SW480 (cell line): ENCODE measurements at places on chromosomes 5 and 9.
A peak's percentile ranks its signal among the peaks of the same experiment; 100 is the strongest.

- no peak for DNase-seq
These were observed 147.3 kb downstream of the SGCD start for GRCh38 chr5:156474251-156474650.

- peak; percentile 79 for DNase-seq
These were observed 12.1 kb downstream of the NOTCH1 start for GRCh38 chr9:136533775-136534157.

DNA sequence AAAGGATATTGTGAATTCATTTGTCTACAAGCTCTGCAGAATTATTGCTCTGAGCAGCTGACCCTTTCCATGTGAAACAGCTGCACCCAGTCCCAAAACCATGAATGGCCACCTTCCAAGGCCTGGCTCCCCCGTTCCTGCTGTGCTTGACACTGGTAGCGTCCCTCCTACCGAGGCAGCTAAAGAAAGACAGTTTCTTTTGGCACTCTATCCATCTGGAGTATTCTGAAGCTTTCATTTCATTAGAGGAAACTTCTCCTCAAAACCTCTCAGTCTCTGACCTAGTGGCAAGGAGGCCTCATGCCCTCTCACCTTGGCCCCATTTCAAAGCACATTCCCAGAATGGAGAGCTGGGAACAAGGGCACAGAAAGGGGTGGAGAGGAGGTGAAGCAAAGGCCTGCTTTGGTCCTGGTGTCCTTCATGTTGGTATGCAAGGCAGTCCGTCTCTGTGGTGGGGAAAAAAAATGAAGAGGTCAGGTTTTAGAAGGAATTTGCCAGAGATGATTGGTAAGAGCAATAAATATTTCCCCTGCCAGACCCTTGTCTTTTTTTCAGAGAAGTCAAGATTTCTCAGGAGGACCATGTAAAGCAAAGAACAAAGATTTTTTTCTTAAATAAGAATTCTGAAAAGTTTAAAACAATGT, 232.0 kb downstream of the RFK start:
- no peak for DNase-seq

DNA sequence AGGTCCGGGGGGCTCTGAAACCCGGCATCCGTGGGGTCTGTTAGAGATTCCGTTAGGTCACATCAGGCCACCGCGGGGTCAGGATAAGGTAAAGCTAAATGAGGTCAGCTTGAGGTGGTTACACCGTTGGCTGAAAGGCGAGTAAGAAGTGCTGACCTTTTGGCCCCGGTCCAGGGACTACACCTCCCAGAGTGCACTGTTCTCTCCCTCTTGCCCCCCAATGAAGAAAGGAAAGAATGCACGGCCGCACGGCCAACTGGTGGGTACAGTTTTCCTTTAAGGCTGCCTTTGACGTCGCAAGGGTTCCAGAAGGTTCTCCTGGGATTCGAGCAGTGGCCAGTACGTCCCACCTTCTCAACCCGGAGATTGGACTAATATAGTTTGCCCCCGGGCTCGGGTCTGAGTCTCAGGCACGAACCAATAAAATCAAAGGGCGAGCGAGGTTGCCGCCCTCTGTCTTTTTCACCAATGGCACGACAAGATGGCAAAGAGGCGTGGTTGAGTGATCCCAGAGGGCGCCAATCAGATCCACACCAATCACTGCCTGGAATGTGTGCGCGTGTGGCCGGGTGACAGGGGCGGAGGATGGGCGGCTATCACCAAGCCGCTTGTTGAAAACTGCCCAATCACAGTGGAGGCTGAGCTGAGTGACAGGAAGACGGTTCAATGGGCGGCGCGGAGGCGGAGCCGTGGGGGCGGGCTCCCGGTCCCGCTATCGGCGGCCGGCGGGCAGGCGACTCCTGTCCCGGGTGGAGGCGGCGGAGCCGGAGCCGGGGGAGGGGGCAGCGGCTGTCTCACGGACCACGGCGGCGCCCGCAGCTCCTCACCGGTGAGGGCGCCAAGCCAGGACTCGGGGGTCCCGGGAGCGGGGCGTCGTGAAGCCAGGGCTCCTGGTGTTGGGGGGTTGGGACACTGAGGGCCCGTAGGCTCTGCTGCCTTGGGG, at the start of gene DNAJB5:
TSS of gene DNAJB5 (plus strand) at position 743 of the 943 bp plus-strand sequence. CDS start 886 bp downstream, outside the sequence.
- peak; percentile 99 for DNase-seq

GRCh38 chr9:19409401-19410194, 789 bp downstream of the ACER2 start:
- peak; percentile 11 for DNase-seq

GRCh38 chr5:88861231-88861630, 21.8 kb downstream of the MEF2C start:
- DNase-seq, result no peak

DNA sequence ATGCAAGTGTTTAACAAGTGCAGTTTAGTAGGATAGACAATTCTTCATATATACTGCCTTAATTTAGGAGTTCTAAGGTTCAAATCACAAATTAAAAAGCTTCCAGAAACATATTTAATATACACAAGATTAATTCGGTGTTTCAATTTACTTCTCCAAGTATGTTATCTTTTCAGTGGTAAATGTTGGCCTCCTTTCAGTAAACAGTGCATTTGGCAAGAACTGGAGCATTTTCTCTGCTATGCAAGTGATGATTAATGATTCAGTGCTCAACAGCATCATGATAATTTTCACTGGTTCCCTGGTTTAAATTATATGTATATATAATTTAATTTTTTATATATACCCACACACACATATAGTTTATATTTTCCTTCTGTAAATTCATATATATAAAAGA, 541.7 kb downstream of the EFNA5 start:
- DNase-seq, result no peak

DNA sequence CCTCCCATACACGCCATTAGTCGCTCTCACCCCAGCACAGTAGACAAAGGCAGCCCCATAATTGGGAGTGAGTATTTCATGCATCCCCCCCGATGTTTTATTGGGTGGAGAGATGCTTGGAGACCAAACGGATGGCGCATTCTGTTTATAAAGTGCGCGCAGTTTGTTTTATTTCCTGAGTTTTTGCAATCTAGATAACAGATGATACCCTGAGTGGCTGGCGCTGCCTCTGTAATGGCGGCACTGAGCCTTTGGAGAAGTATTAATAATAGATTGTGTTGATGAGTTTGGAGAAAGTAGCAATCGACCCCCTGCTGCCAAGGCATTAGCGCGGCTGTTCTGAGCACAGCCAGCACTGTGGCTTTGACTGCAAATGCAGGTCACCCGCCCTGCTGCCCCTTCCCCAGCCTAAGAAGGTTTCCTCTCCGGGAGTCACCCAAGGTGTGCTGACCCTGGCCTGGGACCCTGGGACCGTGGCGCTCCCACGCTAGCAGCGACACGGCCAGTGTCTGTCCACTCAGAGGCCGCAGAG, 74.3 kb downstream of the LMX1B start:
- DNase-seq, result no peak

DNA sequence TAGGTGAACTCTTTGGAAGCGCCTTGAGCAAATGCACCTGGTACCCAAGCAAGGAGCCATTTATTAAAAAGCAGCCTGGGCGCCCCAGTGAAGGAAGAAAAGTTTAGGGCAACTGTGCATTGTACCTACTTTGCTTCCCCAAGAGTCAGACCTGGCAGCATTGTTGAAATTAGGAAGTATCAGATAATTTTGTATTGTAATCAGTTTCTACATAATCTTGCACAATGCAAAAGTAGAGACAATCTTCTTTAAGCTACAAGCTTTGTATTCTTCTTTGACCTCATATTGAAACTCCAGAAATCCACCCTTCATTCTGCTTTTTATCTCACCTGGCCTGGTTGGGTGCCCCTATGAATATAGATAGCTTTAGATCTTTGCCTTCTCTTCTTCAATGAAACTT, 490.8 kb downstream of the RASEF start:
- DNase-seq, result no peak
